ENCODE measurements at places on chromosomes 13 and 19.

GRCh38 chr19:38264486-38265212 is at the start of gene SPINT2:
SPINT2 (plus strand) TSS chr19:38264573; CDS start chr19:38264893, 320 bp downstream.
- DNase-seq: peak; percentile 34

- no peak for DNase-seq
These were observed 2.1 kb upstream of the PCDH17 start for GRCh38 chr13:57629391-57629804.

DNA sequence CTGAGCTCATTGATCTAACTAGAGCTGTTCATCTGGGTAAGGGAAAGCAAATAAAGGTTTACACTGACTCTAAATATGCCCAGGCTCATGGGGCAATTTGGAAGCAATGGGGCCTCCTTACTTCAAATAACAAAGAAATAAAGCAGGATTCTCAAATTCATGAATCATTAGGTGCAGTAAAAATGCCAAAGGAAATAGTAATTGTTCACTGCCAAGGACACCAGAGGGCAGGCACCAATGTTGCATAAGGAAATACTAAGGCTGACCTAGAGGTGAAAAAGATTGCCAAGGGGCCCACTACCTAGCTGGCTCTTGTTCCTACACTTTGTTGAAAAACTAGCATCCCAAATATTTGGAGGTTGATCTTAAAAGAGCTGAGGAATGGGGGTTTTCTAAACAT is 1686.7 kb upstream of the MIR17HG start:
- DNase-seq: no peak

- peak; percentile 91 for DNase-seq
These were observed at the start of gene ERVK3-1 for GRCh38 chr19:58305065-58305931. ERVK3-1 (plus strand) TSS chr19:58305377; CDS start chr19:58312169, 6,792 bp downstream.

GRCh38 chr19:42411581-42412178 is 15.5 kb downstream of the LIPE start:
- no peak for DNase-seq

GRCh38 chr13:93151277-93151676 is 75.3 kb upstream of the GPC6 start:
- no peak for DNase-seq

- DNase-seq: no peak
These were observed 44.8 kb upstream of the ALOX5AP start for GRCh38 chr13:30690282-30691188.

- no peak for DNase-seq
These were observed 73.2 kb upstream of the RFC3 start for GRCh38 chr13:33744589-33745369.

DNA sequence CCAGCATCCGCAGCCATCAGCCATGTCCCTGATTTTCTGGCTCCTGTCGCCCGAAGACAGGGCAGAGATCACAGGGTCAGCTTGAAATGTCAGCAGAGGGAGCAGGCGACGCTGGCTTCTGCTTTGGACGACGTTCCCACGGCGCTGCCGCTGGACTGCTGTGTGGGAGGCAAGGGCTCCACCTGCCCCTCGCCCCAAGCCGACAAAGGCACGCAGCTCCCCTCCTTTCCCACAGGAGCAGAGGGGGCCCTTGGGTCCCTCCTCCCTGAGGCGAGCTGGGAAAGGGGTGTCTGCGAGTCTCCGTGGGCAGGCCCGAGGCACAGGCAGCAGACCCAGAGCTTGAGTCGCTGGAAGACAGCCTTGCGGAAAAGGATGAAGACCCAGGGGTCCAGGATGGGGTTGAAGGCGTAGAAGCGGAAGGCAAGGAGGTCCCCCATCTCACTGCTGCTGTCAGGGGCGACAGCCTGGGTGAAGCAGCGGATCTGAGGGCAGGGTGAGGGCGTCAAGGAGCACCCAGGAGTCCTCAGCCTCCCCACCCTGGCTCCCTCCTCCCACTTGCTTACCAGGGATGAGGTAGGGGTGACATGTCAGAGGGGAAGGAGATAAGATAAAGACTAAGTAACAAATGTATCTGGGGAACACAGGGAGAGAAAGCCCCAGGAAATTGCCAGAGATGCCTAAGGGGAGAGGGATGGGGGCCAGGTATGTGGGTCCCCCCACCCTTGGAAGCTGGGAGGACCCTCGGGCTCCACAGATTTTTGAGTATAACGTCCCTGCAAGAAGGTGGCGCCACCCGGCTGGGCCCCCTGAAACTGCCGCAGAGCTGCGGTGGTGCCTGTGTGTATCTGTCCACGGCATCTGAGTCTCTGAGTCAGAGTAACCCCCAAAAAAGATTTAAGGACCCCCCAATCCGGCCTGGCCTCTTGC is 3.4 kb downstream of the PTGIR start:
- no peak for DNase-seq

DNA sequence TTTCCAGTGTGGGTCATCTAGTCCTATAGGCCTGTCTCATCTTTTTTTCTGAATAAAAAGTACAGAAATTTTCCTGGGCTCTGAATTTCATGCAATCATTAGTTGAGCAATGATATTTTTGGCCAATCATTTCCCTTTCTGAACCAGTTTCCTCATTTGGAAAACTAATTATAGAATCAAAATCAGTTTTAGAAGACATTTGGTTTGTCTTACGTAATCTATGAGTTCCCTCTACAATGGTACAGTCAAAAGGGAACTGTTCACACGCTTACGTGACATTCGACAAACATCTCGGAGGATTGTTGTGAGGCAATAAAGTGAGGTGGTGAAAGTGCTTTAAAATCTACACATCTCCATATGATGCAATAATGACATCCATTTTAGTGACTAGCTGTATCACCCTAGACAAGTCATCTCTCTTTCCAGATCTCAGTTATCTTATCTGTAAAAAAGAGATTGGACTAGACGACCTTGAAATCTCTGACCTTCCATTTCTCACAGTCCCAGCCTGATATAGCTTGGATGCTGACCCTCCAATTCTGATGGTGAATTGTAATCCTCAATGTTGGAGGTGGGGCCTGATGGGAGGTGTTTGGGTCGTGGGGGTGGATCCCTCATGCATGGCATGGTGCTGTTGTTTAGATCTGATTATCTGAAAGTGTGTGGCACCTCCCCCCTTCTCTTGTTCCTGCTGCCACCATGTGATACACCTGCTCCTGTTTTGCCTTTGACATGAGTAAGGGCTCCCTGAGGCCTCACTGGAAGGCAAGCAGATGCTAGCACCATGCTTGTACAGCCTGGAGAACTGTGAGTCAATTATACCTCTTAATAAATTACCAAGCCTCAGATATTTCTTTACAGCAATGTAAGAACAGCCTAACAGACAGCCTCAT is 26.7 kb downstream of the FLT1 start:
- no peak for DNase-seq

DNA sequence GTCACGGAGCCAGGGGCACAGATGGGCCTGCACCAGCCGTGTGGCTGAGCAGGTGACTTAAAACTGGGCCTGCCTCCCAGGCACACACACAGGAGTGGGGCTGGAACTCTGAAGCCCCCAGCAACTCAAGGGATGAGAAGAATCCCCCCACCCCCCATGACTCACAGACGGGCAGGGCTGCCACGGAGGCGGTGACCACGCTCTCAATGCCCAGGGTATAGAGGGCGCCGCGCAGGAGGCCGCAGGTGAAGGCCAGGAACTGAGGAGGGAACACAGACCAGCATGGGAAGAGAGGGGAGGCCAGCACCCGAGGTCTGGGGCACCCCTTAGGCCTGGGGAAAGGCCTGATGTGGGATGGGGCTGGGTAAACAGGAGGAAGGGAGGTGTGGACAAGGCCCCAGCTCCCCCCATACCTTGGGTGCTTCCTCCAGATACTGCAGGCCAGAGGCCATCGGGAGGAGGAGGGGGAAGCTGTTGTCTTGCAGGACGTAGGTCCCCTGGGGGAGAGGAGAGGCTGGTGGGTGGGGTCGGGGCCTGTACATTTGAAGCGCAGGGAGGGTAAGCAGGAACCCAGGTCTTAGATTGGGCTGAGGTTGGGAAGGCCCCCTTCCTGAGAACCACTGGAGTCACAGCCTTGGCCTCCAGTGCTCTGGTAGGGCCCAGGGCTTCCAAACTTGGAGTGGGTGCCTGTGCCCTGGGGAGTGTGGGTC is 3.1 kb upstream of the NKPD1 start:
- no peak for DNase-seq

- no peak for DNase-seq
These were observed 583.7 kb upstream of the SPRY2 start for GRCh38 chr13:80924596-80924995.

DNA sequence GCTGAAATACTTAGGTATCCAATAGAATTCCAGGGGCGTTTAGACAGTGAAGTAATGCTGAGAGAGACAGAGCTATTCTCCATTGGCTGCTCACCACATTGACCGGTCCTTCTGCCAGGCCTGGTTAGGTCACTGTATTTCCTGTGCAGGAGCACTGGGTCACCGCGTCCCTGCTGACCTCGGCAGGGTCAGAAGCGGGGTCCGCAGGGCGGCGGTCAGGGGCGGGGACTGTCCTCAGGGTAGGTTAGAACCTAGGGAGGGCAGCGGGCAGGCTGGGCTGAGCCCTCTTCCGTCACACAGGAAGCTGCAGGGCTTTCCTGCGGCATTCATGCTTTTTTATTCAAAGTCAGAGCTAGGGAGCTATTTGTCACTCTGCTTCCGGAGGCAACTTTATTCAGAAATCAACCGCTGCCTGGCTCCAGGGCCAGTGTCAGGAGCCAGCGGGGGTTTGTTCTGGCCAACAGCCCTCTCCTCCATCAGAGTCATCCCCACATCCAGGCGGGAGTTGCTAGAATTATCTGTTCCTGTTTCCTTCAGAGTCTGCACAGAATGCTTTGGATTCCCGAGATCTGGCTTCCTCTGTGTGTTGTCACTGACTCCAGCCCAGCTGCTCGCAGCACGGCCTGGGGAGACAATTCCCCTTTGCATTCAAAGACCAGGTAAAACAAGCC is 81.2 kb upstream of the WASF3 start:
- no peak for DNase-seq

DNA sequence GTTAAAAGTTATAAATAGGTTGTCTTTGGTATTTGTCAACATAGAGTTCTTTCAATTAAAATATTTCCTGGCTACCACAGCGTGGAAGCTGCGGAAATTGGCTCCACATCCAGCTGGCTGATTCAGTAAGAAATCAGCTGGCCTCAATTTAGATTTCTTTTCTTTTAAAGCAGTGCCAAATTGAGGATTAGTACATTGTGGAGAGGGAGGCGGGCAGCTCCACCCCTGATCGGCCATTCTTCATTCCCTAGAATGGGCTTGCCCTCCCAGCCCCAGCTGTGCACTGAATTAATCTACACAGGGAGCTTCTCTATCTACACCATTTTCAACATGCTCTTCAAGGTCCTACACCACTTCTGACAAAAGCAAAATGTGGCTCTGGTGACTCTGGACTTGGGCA is 624.8 kb downstream of the DACH1 start:
- DNase-seq: peak; percentile 31

DNA sequence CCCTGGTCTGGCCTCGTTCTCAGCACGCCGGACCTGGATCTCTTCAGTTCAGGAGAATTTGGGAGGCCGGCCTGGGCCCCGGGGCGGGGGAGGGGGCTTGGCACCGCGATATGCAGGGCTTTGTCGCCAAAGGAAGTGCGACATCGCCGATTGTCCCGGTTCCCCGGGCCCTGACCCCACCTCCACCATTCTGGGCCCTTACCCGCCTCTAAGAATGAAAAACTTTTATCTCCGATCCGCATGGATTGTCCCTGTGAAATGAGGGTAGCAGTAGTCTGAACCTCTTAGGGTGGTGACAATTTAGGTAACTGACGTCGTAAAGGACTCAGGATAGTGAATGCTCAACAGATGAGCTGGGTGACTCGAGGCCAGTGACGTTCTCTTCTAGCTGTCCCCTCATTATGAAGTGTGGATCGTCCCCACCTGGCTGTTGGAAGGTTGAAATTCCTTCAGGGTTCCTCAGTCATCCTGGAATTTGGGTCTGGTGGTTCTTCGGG is 650 bp downstream of the DDA1 start:
- no peak for DNase-seq

DNA sequence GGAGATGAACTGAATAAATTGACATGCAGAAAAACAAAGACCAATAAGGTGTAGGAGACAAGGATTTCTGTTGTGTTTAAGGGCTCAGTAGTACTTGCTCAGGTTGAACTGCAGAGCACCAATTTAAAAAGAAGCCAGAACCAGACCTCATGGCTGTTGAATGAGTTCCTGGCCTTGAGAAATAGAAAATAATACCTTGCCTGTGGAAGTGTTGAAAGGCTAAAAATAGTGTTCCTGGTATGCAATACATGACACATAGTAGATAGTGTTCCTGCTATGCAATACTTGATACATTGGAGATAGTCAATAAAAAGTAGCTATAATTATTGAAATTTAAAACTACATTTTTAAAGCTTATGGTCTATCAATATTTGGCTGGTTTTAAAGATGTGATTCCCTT is 595.8 kb downstream of the PCDH9 start:
- no peak for DNase-seq

DNA sequence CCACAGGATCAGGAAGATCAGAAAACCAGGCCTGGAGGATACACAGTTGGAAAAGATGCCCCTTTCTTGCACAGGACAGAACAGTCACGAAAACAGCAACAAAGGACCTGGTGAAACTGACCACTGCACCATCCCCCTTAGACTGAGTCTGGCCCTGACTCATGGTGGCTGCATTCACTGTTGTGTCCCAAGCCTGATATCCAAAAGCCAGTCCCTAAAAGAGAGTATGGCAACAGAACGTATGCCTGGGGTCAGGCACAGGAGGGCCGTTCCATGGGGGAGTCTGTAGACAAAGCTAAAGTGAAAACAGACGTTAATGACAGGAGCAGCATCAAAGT is 301.1 kb upstream of the NBEA start:
- DNase-seq: no peak

- DNase-seq: no peak
These were observed 1127.3 kb downstream of the PCDH9 start for GRCh38 chr13:66102864-66103263.

DNA sequence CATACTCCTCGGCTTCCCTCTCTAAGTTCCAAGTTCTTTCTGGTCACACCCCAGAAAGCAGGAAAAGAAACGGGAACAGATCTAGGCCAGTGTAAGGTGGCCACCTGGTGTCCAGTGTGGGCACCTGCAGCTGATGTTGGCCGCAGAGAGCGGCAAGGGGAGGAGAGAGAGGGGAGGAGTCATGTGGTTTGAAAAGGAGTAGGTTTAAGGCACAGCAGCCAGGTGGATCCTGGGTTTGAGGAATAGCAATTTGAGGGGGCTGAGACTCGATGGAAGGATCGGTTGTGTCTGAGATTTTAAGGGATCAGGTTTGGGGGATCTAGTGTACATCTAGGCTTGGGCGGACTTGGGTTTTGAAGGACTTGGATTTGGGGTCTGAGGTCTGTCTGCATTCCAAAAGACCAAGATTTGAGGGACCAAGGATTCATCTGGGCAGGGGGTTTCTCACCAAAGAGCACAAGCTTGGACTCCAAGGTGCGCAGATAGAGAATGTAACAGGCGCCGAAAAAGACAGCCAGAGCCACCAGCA is 1.2 kb downstream of the RABAC1 start:
- peak; percentile 50 for DNase-seq

- no peak for DNase-seq
These were observed 11.1 kb downstream of the LRRC4B start for GRCh38 chr19:50557009-50557613.

GRCh38 chr13:51778392-51778791 is 25.6 kb downstream of the DHRS12 start:
- DNase-seq: no peak

- DNase-seq: no peak
These were observed 142.1 kb downstream of the PDS5B start for GRCh38 chr13:32728327-32728726.

- DNase-seq: no peak
These were observed 2301.2 kb downstream of the PCDH9 start for GRCh38 chr13:64928696-64929499.
